ENCODE measurements at places on chromosomes 5 and 9. TPM values are rescaled to one million over a fixed set of nuclear protein-coding genes. Genes with fewer than 3 reads are reported as not detected.

The LVRN gene
- total RNA-seq, result 0.64 TPM

The SLC4A9 gene
- not detected for total RNA-seq

The GMCL2 gene
- total RNA-seq, result not detected

The FCN1 gene
- not detected for total RNA-seq

The SLC36A2 gene
- not detected for total RNA-seq

The TTC16 gene
- total RNA-seq, result not detected

The CCDC107 gene
- total RNA-seq, result 18.1 TPM

The BTNL8 gene
- not detected for total RNA-seq

The GABRP gene
- not detected for total RNA-seq

The C5orf58 gene
- total RNA-seq, result not detected

The CATSPER3 gene
- total RNA-seq, result not detected

The SHROOM1 gene
- total RNA-seq, result 6.5 TPM

The CBY3 gene
- total RNA-seq, result not detected

The SLC2A8 gene
- total RNA-seq, result 8.2 TPM

The C5orf52 gene
- not detected for total RNA-seq

The KCNV2 gene
- not detected for total RNA-seq

The ENHO gene
- not detected for total RNA-seq

The ORM1 gene
- total RNA-seq, result not detected

The FCN2 gene
- not detected for total RNA-seq

The ENTPD2 gene
- not detected for total RNA-seq

The SLC23A1 gene
- not detected for total RNA-seq

The PSMD5 gene
- total RNA-seq, result 50.1 TPM

The SPACA9 gene
- 2.2 TPM for total RNA-seq

The SLC25A48 gene
- not detected for total RNA-seq

The MLANA gene
- not detected for total RNA-seq

The MZB1 gene
- total RNA-seq, result 0.43 TPM

The SPATA6L gene
- total RNA-seq, result 0.64 TPM

The PAPPA gene
- 104 TPM for total RNA-seq

The IL4 gene
- not detected for total RNA-seq

The FOCAD gene
- total RNA-seq, result 93.7 TPM

The IFNA13 gene
- total RNA-seq, result not detected

The MCTP1 gene
- total RNA-seq, result 20.9 TPM

The BRINP1 gene
- under 0.01 TPM for total RNA-seq

The OLFML2A gene
- 5.5 TPM for total RNA-seq

The ZNF618 gene
- 15.1 TPM for total RNA-seq

The ACTBL2 gene
- 0.97 TPM for total RNA-seq

The XRCC4 gene
- 14.5 TPM for total RNA-seq

The PAEP gene
- not detected for total RNA-seq

The UGT3A2 gene
- not detected for total RNA-seq

The SLC6A19 gene
- not detected for total RNA-seq

The NIM1K gene
- total RNA-seq, result 0.43 TPM

The PTGDS gene
- total RNA-seq, result 10.8 TPM

The PCDHGA4 gene
- total RNA-seq, result 7.3 TPM

The BASP1 gene
- 126 TPM for total RNA-seq

The PLAC8L1 gene
- total RNA-seq, result not detected

The FOXE1 gene
- total RNA-seq, result under 0.01 TPM

The DYNC2I2 gene
- total RNA-seq, result 59.9 TPM

The SCGB3A1 gene
- total RNA-seq, result not detected

The KIF4B gene
- total RNA-seq, result not detected

The PRRX2 gene
- total RNA-seq, result under 0.01 TPM

The C9orf43 gene
- total RNA-seq, result 0.43 TPM

The LARP1 gene
- 120 TPM for total RNA-seq

The NKD2 gene
- total RNA-seq, result 2.2 TPM

The TRIP13 gene
- 16.8 TPM for total RNA-seq

The ZBTB5 gene
- 12.5 TPM for total RNA-seq

The TMC1 gene
- 1.3 TPM for total RNA-seq

The ZNF366 gene
- under 0.01 TPM for total RNA-seq

The C5orf46 gene
- 4.8 TPM for total RNA-seq
